ENCODE measurements at places on chromosomes 11 and 22.

DNA sequence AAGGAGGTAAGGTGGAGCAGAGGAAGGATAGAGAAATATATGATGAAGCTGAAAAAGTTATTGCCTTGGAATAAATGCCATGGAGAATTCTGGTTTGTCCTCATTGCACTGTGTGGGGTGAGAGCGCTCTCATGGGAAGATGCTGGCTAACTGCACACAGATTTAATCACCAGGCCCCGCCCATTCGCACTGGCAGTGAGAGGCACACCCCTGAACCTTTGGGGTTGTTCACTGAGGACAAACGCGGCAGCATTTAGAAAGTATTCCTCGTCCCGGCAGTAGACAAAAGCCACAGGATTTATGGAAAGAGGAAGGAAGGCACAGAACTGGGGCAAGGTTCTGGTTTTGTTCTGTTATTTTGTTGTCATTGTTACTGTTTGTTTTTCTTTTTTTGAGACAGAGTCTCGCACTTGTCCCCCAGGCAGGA is 70.2 kb downstream of the MED15 start:
- DNase-seq = no peak

- no peak for DNase-seq
Observed at GRCh38 chr11:13336246-13336878, 58.8 kb downstream of the BMAL1 start.

DNA sequence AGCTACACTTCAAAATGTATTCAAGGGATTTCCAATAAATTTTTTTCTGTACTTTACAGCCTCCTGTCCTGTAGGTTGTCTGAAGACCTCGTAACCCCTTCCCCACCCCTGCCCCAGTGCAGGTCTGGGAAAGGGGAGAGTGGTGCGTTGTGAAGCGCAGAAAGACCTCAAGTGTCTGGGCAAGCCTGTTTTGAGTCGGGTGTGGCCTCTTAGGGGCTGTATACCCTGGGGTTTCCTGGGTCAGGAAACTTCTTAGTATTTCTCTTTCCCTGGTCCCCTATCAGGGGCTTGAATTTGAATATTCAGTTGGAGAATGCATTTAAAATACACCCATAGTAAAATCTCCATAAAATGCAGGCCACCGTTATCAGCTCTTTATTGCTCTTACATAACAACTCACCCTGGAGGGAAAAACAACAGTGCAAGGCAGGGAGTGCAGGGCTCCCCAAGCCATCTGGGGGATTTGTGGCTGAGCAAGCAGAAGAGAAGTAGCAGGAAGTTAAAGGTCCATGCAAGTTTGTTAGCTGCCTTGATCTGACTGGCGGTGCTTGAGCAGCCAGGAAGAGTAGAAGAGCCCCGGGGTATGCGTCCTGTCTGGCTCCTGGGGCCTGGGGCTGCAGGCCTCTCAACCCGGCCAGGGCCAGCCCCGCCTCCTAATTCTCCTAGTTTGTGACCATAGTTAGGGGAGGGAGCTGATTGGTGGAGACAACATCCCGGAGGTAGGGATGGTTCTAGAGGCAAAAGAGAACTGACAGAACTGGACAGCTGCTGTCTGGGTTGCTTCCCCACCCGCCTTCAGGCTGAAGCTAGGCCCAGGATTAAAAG is 25.7 kb downstream of the ARHGAP1 start:
- peak; percentile 8 for DNase-seq

- DNase-seq = peak; percentile 26
Observed at GRCh38 chr11:133082453-133082781, 449.9 kb downstream of the OPCML start.

DNA sequence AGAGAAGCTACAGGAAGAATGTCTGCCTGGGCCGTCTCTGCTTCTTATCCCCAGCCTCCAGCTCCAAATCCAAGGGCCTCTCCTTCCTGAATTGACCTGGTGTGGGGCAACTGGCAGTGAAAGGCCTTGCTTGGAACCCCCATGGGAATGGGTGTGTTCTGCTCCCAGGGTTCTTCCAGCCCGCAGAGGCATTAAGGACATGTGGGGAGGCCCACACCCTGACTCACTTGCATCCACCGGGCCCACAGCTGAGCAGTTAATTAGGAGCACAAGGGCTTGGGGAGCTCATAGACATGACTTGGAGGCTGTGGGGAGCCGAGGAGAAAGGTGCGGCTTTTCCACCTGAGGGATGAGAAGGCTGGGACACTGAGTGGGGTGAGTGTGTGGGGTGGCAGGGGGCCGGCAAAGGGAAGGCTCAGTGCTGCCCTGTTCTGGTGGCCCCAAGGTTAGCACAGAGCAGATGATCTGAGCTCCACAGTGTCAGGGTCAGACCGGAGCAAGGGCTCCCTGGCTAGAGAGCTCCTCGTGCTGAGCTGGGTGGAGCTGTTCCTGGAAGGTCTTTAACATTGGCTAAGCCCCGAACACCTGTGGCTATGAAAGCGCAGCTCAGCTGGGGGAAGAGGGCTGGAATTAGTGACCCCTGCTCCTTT is 64.5 kb upstream of the NECTIN1 start:
- DNase-seq = no peak

GRCh38 chr22:17931400-17931825 is 92.9 kb downstream of the MICAL3 start:
- DNase-seq = no peak

DNA sequence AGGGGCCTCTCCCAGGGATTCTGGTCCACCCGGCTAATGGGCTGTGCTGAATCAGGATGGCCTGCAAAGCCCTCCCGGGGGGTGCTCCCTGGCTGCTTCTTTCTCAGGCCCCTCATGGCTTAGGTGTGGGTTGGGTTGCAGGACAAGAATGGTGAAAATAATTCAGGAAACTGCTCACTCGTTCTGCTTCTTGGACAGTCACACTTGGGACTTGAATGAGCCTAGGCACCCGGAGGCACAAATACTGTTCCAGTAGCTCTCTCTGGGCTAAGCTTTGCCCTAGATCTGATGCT is 83.2 kb downstream of the TRIM29 start:
- DNase-seq = no peak

GRCh38 chr11:95335989-95336388 is 105.0 kb upstream of the SESN3 start:
- no peak for DNase-seq

GRCh38 chr11:118744046-118744445 is 46.9 kb downstream of the DDX6 start:
- no peak for DNase-seq

DNA sequence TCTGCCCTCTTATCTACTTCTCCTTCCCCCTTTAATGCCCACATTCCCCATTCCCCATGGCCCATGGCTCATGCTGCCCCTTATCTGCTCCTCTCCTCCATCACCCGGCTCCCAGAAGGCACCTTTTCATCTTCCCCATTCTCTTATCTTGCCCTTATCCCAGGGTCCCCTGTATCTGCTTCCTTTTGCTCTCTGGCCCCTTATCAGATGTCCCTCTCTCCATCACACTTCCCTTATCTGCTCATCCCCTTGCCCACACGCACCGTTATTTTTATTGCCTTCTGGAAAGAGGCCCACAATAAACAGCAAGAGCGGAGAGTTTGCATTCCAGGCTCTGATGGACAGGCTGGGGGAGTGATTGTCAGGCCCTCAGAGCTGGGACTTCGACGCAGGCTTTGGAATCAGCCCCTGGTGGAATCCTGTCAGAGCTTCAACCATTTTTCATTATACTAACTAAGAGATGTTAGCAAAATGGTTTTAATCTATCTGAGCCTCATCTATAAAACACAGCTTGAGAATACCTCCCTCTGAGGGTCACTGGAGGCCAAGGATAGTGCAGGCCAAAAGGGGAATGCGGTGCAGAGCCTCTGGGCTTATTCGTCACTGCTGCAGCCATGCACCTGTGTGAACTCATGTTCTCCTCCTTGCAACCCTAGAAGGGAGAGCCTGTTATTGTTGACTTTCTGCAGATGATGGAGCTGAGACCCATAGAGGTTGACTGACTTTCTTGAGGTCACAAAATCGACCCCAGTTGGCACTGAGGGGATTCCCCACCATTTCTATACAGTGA is 37.0 kb upstream of the LRRC55 start:
- no peak for DNase-seq

DNA sequence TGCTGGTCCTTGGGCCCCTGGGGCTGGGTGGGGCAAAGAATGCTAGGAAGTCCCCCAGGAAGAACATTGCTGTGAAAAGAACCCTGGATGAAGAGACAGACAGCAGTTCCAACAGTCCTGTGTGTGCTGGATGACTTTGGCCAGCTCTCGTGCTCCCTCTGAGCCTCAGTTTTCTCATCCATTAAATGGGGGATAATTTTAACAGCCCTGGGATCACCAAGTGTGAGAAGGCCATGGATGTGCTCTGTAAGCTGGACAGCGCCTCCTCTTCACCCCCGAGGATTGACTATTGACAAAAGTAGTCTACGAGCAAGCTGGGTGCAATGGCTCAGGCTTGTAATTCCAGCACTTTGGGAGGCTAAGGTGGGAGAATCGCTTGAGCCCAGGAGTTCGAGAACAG is 2.5 kb downstream of the LARGE2 start:
- no peak for DNase-seq

- peak; percentile 35 for DNase-seq
Observed at GRCh38 chr22:39384750-39385480, 14.7 kb upstream of the TAB1 start.

DNA sequence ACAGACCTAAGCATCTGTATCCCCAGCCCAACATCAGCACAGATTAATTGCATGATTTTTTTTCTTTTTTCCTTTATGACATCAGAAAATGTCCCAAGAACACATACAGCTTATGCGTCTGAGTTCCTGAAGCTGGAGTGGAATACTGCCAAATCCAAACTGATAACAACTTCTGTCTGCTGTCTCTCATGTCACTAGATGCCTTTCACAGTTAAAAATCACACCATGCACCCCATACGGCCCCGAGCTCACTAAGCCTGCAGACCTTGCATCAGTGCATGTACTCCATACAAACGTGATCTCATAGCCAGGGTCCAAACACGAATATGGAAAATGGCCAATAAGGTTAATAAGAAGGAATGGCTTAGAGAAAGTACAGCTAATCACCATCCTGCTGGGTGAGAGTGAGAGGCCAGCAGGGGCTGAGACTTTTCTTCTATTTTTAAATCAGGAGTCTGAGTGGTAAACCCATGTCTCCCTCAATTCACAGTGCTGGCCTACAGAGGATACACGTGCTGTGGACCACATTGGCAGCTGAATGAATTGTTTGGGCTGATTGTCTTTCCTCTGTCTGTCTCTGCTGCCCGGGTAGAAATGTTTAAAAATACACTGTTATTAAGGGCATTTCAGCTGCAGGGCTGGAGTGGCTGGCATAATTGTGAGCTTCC is 350.6 kb upstream of the RAG2 start:
- DNase-seq = no peak

- no peak for DNase-seq
Observed at GRCh38 chr11:7576726-7577290, 63.0 kb downstream of the PPFIBP2 start.

- DNase-seq = no peak
Observed at GRCh38 chr11:35955636-35956035, 11.8 kb downstream of the LDLRAD3 start.

GRCh38 chr11:854601-855329 is 12.1 kb downstream of the TSPAN4 start:
- no peak for DNase-seq

GRCh38 chr22:37850801-37851200 is 1.6 kb downstream of the EIF3L start:
- no peak for DNase-seq

DNA sequence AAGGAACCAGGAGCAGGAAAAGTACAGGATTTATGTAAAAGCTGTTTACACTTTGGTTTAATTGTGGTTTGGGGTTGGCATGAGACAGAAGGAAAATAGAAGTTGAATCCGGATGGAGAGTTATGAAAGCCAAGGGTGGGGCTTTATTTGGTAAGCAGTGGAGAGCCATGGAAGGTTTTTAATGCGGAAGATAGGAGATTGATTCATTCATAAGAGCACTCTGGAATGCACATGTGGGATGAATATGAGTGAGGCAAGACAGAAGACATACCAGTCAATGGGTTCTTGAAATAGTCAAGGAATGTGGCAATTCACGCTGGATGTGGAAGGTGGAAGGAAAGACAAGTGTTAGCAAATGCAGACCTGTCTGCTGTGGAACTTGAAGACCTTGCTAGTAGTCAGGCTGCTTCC is 9.3 kb upstream of the GLB1L3 start:
- no peak for DNase-seq

DNA sequence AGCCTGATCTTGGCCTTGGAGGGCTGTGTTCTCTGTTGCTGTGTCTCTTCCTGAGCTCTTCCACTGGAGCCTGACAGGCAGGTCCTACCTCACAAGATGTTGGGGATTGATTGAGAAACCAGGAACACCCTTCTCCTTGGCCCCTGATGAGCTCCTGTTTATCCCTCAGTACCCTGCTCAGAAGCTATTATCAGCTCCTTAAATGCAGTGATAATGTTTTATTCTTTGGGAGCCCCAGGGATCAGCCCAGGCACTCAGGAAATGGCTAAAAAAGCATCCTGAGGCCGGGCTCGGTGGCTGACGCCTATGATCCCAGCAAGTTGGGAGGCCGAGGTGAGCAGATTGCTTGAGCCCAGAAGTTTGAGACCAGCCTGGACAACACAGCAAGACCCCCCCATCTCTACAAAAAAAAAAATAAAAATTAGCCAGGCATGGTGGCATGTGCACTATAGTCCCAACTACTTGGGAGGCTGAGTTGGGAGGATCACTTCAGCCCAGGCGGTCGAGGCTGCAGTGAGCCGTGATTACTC is 4.9 kb upstream of the PHLDA2 start:
- no peak for DNase-seq

DNA sequence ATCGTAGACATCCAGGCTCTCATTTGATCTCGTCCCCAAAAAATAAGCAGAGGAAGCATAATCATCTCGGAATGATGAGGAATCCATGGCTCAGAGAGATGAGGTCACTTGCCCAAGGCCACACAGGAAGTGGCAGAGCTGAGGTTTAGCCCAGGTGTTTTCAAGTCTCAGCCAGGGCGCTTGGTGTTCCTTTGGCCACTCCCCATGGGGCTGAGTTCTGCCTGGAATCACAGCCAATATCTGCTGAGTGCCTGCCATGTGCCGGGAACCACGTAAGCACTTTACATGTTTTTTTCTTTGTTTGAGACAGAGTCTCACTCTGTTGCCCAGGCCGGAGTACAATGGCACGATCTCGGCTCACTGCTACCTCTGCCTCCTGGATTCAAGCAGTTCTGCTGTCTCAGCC is 29.5 kb upstream of the MYH9 start:
- DNase-seq = no peak

- DNase-seq = no peak
Observed at GRCh38 chr11:22466351-22466750, 128.2 kb downstream of the SLC17A6 start.

DNA sequence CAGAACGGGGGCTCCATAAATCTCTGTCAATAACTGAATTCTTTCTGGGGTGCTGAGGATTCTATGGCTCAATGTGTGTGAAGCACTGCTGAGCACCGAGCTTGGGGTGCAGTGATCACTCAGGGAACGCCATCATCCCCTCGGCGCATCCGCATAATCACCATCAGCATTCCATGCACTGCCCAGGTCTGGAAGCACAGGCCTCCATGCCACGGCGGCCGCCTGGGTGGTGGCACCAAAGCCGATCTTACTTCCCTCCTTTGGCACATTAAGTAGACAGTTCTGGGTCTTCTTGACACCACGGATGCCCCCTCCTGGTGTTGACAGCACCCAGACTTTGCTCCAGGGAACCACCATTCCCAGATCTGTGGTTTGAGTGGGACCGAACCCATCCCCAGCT is 15.6 kb downstream of the LTO1 start:
- no peak for DNase-seq

Data from neuronal stem cell (in vitro differentiated cells).